Vagina (tissue), 2 donors: ENCODE measurements at places on chromosomes 7 and 10.

DNA sequence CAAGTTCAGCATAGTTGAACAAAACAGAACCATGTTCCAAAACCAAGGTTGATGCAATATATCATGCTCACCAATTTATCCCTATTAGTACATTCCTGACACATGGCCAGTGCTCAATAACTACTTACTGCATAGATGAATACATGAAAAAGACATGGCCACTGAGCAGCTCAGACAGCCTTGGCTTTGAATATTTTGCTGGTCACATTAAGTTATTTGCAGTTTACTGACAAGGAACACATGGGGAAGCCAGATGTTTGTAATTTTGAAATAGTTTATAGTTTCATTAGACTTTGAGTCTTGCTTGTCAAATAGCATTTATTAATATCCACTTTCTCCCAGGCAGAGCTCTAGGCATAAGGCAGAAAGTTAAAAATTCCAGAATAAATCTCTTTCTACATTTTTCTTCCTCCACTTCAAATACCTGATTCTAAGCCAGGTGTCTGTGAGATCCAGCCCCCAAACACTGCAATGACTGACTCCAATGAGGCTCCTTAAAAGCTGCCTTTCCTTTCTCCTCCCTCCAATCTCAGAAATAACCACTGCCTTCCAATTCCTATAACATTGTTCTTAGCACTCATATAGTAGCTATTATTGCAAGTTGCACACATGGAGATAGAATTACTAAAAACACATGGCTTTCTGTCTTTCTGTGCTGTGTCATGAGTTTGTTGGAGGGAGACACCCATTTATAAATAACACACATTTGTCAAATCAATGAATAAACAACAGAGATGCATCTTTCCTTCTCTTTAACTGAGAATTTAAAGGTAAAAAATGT, 91.3 kb downstream of the PCGF5 start:
- peaks cover 6% of the 10 kb centered on the region for H3K4me1 ChIP-seq
- DNase-seq, result no peak
- H3K27ac ChIP-seq, result peak overlapping the region; percentile 25

DNA sequence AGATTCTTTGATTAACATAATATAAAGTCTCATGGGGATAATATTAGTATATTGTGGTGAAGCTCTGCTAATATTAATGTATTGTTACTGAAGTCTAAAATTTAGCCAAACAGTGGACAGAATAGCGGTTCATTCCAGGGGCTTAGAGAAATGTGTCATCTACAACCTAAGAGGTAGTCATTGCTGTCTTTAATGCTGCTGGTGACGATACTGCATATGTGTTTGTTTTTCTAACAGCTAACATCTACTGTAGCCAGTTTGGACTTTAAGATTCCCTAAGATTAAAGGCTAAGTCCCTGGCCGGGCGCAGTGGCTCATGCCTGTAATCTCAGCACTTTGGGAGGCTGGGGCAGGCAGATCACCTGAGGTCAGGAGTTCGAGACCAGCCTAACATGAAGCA, 102.0 kb upstream of the SAMD8 start:
- peaks cover 18% of the 10 kb centered on the region for H3K4me1 ChIP-seq
- H3K4me3 ChIP-seq, result no peak overlapping the region
- H3K27me3 ChIP-seq, result no peaks in the 10 kb centered on the region
- H3K36me3 ChIP-seq, result no peaks in the 10 kb centered on the region
- no peak for DNase-seq

DNA sequence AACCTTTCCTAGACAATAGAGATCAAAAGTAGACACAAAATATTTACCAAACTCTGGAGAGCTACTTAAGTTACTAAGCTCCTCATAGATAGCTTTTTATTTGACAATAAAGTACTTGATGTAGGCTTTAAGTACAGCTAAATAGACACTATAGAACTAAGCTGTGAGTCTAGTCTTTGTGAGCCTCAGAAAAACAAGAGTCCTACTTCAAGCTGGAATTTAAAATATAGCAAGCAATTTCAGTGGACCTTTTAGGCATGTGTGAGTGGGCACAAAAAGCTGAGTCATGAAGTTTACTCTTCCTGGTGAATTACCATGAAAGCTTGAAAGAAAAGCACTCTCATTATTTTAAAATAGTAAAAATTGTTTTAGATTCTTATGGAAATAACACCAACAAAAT, 76.1 kb downstream of the ADD3 start:
- H3K27me3 ChIP-seq, result no peaks in the 10 kb centered on the region
- H3K27ac ChIP-seq, result no peak overlapping the region

GRCh38 chr7:149188213-149188612, 7.1 kb upstream of the ZNF282 start:
- no peaks in the 10 kb centered on the region for H3K4me1 ChIP-seq
- no peak for DNase-seq
- H3K36me3 ChIP-seq, result no peaks in the 10 kb centered on the region
- H3K27ac ChIP-seq, result no peak overlapping the region
- no peaks in the 10 kb centered on the region for H3K27me3 ChIP-seq

DNA sequence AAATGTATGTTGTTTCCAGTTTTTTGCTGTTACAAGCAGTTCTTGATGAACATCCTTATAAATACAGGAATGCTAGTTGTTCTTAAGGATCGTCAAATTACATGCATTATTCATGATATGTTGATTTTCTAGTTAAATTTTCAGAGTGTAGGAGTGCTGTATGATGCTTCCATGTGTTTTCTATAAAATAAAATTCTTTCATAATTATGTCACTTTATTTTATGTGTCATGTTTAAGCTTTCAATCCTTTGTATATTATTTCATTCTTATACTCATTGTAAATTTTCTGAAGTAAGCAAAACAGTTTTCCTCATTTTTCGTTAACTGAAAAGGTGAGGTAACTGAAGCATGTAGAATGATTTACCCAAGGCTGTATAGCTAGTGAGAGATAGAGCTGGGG, 16.8 kb upstream of the MYPN start:
- no peaks in the 10 kb centered on the region for H3K27me3 ChIP-seq
- no peaks in the 10 kb centered on the region for H3K36me3 ChIP-seq
- no peaks in the 10 kb centered on the region for H3K4me1 ChIP-seq
- H3K4me3 ChIP-seq, result no peak overlapping the region
- no peak for DNase-seq

DNA sequence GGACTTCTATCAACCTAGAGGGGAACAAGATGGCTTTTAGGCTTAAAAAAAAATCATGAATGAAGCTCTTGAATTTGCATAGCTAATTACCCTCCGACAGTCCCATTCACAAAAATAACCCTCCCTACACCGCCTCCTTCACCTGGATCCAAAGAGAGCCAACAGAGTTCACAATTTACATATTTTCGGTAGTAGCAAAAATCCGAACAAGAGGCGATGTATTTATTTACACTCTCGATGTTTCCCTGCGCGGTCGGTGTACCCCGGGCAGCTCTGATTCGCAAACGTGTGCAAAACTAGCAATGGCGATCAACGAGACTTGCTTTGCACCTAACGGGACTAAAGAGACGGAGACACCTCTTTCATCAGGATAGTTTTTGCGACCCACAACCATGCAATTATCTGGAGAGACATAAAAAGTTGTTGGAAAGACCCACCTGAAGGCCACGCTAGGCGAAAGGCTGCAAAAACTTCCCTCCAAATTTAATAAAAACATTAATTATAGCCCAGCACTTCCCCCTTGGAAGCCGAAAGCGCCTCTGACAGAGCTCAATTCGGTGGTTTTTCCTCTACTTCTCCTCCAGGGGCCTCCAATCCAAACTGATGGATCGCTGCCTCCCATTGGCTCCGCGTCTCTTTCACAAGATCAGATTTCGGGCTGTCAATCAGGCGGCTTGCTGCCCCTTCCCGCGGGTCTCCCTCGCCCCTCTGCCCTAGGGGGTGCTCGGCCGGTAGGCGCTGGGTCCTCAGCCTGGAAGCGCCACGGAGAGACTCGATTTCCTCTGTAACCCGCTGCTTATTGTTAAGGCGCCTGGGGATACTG, at the start of gene ETV1:
TSS of gene ETV1 (minus strand) at position 541 of the 823 bp plus-strand sequence. CDS start 614 bp downstream, outside the sequence.
- peaks cover 5% of the 10 kb centered on the region for H3K4me1 ChIP-seq
- H3K4me3 ChIP-seq, result peak within 1 kb of the TSS; percentile 60
- H3K36me3 ChIP-seq, result no peaks in the 10 kb centered on the region
- no peak for DNase-seq

- no peak for DNase-seq
- no peak overlapping the region for H3K4me3 ChIP-seq
- H3K27ac ChIP-seq, result no peak overlapping the region
- no peaks in the 10 kb centered on the region for H3K27me3 ChIP-seq
- peaks cover 6% of the 10 kb centered on the region for H3K4me1 ChIP-seq
- H3K36me3 ChIP-seq, result no peaks in the 10 kb centered on the region
These were observed 599.6 kb downstream of the INHBA start for GRCh38 chr7:41103331-41103730.

DNA sequence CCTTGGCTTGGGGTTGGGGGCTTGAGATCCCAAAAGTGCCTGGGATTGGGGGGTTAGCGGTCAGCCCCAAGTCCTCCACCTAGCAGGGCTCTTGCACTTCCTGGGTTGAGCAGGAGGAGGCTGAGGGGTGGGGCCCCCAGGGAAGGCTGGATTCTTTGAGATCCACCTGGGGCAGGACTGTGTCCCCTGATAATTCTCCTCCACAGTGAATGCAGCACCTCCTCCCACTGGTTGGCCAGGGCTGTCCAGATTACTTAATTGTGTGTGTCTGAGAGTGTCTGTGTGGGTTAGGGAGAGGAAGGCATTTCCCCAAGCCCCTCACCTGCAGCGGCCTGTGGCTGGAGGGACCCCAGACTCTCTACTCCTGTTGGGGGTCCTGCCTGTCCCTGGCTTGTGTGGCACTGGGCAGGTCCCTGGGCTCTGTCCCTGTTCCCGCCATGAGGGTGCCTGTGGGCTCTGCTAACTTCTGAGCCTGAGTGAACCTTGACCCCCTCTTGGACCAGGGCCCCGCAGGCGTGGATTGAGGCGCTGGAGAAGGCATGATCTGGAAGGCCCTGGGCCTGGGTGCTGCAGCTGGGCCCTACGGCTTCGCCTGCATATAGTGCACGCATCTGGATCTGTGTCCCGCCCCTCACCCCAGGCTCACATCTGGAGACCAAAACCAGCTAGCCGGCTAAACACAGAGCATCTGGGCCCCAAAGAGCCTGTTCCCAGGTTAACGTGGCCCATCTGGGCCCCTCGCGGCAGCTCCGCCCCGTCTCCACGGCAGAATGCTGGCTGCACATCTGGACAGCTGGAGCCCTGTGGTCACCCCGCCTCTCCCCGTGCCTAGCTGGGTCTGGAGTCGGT, 10.4 kb downstream of the TMEM270 start:
- no peak for DNase-seq
- H3K27ac ChIP-seq, result peak overlapping the region; percentile 62
- no peak overlapping the region for H3K4me3 ChIP-seq
- peaks cover 33% of the 10 kb centered on the region for H3K4me1 ChIP-seq
- H3K27me3 ChIP-seq, result no peaks in the 10 kb centered on the region

GRCh38 chr10:122998360-122998917, 10.2 kb downstream of the IKZF5 start:
- no peak overlapping the region for H3K27ac ChIP-seq
- no peak for DNase-seq
- no peak overlapping the region for H3K4me3 ChIP-seq
- no peaks in the 10 kb centered on the region for H3K27me3 ChIP-seq

DNA sequence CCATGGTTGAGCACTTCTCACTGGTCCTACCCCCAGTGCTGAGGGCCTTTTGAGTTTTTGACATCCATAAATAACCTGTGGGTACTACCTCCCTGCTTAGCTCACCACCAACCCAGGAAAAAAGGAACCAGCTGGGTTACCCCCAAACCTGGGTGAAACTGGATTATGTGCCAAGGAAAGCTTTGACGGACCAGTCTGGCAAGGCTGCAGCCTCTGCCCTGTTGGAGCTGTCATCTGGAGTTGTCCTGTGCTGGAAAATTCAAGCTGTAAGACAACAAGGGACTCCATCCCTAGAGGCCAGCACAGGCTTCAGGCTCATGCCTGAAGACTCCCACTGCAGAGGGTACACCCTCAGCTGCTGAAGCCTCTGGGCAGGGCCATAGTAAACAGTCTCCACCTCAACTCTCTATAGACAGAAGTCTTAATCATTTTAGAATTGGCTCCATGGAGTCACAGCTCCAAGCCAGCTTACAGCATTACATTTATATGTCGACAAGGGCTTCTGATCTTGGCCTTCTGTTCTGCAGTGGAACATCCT, 115.5 kb upstream of the AFAP1L2 start:
- H3K4me1 ChIP-seq, result peaks cover 80% of the 10 kb centered on the region
- no peaks in the 10 kb centered on the region for H3K36me3 ChIP-seq
- H3K27me3 ChIP-seq, result no peaks in the 10 kb centered on the region
- H3K4me3 ChIP-seq, result no peak overlapping the region
- no peak for DNase-seq
